Neuronal stem cell (in vitro differentiated cells): ENCODE measurements at places on chromosomes 5 and 9.

- H3K27me3 ChIP-seq: no peaks in the 10 kb centered on the region
- H3K4me1 ChIP-seq: no peaks in the 10 kb centered on the region
- no peaks in the 10 kb centered on the region for H3K36me3 ChIP-seq
- no peak overlapping the region for H3K4me3 ChIP-seq
Measured at GRCh38 chr5:169697976-169698375, 60.9 kb downstream of the DOCK2 start.

GRCh38 chr5:138274189-138274853 is at the start of gene GFRA3:
Gene GFRA3, minus strand, starts transcription at chr5:138274621. Its CDS starts 197 bp downstream, at chr5:138274424.
- H3K4me3 ChIP-seq: peak within 1 kb of the TSS; percentile 38
- peaks cover 1% of the 10 kb centered on the region for H3K36me3 ChIP-seq
- DNase-seq: peak; percentile 43
- H3K4me1 ChIP-seq: peaks cover 5% of the 10 kb centered on the region
- peaks cover 24% of the 10 kb centered on the region for H3K27me3 ChIP-seq

GRCh38 chr9:96644137-96644536 is 11.0 kb downstream of the PRXL2C start:
- H3K27me3 ChIP-seq: no peaks in the 10 kb centered on the region
- no peak overlapping the region for H3K4me3 ChIP-seq
- no peak for DNase-seq
- no peaks in the 10 kb centered on the region for H3K4me1 ChIP-seq
- peaks cover 4% of the 10 kb centered on the region for H3K36me3 ChIP-seq

- no peak overlapping the region for H3K4me3 ChIP-seq
- H3K36me3 ChIP-seq: no peaks in the 10 kb centered on the region
- H3K4me1 ChIP-seq: peaks cover 9% of the 10 kb centered on the region
- no peak for DNase-seq
- no peaks in the 10 kb centered on the region for H3K27me3 ChIP-seq
- no peak overlapping the region for H3K27ac ChIP-seq
Measured at GRCh38 chr5:53882676-53883031, 322.2 kb downstream of the NDUFS4 start.

- H3K4me3 ChIP-seq: no peak overlapping the region
- H3K27me3 ChIP-seq: no peaks in the 10 kb centered on the region
- peak overlapping the region; percentile 56 for H3K27ac ChIP-seq
- no peak for DNase-seq
Measured at GRCh38 chr5:34682926-34683623, 26.9 kb downstream of the RAI14 start.

DNA sequence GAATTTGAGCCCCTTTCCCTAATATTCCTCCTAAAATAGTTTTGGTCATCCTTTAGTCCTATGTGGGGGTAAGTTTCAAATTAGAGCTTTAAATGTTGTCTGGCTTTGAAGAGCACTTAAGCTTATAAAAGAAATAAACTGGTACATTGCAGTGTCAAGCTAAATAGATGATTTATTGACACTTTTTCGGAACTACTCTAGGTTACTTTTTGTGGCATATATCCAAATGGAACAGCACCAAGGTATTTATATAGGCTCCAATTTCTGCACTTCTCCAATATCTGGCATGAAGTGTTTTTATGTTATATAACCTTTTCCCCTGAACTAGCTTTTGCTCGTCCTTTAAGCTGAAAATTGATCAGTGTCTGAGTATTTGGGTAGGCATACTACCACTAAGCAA is 402.5 kb downstream of the NFIB start:
- H3K4me3 ChIP-seq: no peak overlapping the region
- H3K27me3 ChIP-seq: no peaks in the 10 kb centered on the region
- no peaks in the 10 kb centered on the region for H3K36me3 ChIP-seq
- no peak overlapping the region for H3K27ac ChIP-seq
- no peaks in the 10 kb centered on the region for H3K4me1 ChIP-seq
- no peak for DNase-seq

- no peak overlapping the region for H3K4me3 ChIP-seq
- H3K27me3 ChIP-seq: no peaks in the 10 kb centered on the region
- no peak overlapping the region for H3K27ac ChIP-seq
- peaks cover 4% of the 10 kb centered on the region for H3K4me1 ChIP-seq
- DNase-seq: no peak
- no peaks in the 10 kb centered on the region for H3K36me3 ChIP-seq
Measured at GRCh38 chr5:10601246-10602030, 37.6 kb downstream of the ANKRD33B start.
